ENCODE measurements at places on chromosomes 1 and 21.
A peak's percentile ranks its signal among the peaks of the same experiment; 100 is the strongest.

GRCh38 chr1:235254721-235255120 lies 73.3 kb downstream of the ARID4B start:
- DNase-seq: no peak

GRCh38 chr1:179128520-179128919 lies 46.6 kb downstream of the TOR3A start:
- DNase-seq: no peak

DNA sequence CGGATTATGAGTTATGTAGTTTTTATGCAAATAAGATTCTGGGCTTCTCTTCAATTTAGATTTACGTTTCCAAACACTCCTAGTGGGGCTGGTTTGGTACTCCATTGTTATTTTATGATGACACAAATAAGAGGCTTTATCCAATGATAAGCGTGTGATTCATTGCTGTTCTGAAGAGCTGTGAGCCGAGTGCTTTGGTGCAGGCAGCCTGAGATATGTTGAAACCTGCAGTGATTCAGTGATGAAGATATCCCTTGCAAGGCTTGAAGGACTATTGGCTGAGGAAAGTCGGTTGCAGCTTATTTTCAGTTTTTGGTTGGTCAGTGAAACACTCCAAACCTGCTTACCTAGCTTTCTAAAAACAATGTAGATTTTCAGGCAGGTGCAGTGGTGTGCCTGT lies 112.2 kb downstream of the RYR2 start:
- DNase-seq: no peak

- peak; percentile 78 for DNase-seq
Observed at GRCh38 chr1:181021811-181022434, 747 bp downstream of the STX6 start.

GRCh38 chr1:34900775-34901502 lies 28.5 kb downstream of the DLGAP3 start:
- no peak for DNase-seq

DNA sequence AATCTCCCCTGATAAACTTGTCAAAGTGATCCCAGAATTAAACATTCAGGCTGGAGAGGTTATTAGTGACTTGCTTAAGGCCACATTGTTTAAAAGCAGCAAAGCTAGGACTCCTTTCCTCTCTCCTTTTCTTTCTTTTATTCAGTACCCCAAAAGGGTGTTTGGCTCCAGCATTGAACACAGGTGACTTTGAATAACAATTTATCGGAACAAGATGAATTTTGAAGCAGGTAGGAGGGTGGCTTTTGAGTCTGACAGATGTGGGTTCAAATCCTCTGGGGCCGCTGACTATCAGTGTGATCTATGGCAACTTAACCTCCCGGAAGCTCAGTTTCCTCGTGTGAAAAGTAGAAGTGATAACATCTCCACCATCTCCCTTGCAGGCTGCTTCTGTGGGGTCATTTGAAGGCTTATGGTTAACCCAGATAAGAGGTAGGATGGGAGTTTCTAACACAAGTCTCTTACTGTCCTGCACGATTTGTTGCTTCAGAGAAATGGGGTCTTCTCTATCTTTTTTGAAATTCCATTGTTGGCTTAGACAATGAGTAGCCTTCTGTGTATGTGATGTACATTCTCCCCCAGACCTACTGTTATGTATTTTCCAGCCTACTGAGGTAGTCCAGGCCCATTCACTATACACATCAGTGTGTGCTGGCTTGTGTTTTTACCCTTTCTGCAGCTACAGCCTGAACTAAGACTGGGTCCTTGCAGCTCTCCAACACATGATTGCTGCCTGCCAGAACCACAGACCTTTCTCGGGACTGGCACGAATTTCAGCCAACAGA lies 29.0 kb downstream of the JUN start:
- peak; percentile 23 for DNase-seq

GRCh38 chr1:45876000-45876617 lies 72.7 kb downstream of the MAST2 start:
- DNase-seq: no peak

DNA sequence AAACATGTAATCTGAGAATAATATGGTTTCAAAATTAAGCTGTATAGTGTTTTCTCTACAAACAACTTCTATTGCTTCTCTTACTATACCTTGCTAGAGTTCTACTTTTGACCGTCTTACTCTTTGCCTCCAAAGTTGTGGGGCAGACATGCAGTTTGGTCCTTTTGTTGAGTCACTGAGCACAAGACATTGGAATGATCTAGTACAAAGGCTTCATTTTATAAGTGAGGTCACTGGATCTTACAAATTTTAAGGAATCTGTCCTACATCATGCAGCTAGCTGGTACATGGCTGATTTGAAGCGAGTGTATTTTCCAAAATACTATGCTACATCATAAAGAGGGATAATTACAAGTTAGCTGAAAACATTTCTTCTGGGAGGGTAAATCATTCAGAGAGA lies 28.8 kb downstream of the OR10J1 start:
- DNase-seq: no peak

All from activated naive CD4-positive, alpha-beta T cell treated with anti-CD3 and anti-CD28 coated beads for 36 hours (primary cell).